Progenitor cell of endocrine pancreas (in vitro differentiated cells): ENCODE measurements at places on chromosomes 1 and 21. TPM values are rescaled to one million over a fixed set of nuclear protein-coding genes. Genes with fewer than 3 reads are reported as not detected.

Gene OR10J1
- total RNA-seq = not detected in 2 replicates

Gene LAMC2
- total RNA-seq = 4.5 and 5.8 TPM in 2 replicates

Gene ANKRD35
- total RNA-seq = 0.31 TPM in 2 replicates

Gene MIXL1
- total RNA-seq = 1.5 and 1.7 TPM in 2 replicates

Gene NR1I3
- not detected in 2 replicates for total RNA-seq

Gene FGR
- total RNA-seq = not detected in 2 replicates

Gene NTMT2
- not detected in 2 replicates for total RNA-seq

Gene CFAP45
- total RNA-seq = 0.74 and 1.0 TPM in 2 replicates
